M059J (cell line): ENCODE measurements at places on chromosomes 1 and 21.

DNA sequence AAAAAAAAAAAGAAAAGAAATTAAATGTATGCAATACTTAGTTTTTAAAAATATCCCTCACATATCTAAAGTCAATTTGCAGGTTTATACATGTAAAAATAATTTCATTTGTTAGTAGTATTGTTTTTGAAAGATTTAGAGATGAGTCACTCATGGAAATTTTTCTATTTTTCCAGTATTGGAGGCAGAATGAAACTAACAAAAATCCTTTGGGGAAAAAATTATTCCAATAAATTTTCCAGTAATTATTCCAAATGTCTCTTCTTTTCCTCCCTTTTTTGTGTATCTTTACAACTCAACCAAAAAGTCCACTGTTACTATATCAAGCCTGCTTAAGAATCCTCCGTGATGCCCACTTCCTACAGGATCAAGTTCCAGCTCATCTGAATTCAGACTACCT lies 29.9 kb downstream of the MPZL1 start:
- DNase-seq, result no peak

DNA sequence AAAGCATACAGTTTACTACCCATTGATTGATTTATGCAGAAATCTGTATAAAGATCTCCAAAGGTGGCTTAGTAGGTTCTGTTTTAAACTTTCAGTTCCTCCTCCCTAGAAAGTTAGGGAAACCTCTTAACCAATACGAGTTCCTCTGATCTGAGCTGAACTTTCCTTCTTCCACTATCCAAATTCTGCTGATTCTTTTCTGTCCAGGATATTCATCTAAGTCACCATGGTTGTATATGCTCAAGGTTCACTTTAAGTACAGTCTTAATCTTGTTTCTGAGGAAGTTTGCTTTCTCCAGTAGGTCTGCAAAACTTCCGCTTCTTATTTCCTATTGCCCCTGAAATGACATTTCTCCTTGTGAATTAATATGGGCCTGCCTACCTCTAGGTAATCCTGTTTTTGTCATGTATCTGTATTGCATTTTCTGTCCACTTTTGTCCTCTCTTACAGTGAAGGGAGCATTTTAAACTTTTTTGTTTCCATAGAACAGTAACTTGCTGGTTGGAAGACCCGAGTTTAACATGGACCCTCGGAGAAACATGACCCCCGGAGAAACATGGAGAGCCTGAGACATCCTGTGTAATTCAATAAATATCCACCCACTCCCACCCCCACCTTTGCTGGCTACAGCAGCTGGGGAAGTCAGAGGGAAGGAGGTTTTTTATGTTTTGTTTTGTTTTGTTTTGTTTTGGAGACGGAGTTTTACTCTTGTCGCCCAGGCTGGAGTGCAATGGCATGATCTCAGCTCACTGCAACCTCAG lies 16.7 kb upstream of the TUT4 start:
- no peak for DNase-seq

DNA sequence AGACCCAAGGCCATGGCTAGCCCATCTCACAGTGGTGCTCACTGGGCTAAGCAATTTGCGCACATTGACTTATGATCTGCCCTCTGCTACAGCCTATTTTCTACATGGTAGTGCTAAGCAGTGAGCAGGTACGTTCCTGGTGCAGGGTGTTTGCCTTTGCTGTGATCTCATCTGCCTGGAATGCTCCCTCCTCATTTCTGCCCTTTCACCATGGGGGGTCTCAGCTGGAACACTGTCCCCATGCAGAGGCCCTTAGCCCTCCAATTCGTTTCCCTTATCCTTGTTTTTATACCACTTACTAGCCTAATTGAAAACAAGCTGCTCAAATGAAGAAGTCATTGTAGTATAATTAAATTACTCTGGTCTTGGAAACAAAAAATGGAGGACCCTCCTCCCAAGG lies 2.0 kb upstream of the B3GALT5 start:
- DNase-seq, result no peak

DNA sequence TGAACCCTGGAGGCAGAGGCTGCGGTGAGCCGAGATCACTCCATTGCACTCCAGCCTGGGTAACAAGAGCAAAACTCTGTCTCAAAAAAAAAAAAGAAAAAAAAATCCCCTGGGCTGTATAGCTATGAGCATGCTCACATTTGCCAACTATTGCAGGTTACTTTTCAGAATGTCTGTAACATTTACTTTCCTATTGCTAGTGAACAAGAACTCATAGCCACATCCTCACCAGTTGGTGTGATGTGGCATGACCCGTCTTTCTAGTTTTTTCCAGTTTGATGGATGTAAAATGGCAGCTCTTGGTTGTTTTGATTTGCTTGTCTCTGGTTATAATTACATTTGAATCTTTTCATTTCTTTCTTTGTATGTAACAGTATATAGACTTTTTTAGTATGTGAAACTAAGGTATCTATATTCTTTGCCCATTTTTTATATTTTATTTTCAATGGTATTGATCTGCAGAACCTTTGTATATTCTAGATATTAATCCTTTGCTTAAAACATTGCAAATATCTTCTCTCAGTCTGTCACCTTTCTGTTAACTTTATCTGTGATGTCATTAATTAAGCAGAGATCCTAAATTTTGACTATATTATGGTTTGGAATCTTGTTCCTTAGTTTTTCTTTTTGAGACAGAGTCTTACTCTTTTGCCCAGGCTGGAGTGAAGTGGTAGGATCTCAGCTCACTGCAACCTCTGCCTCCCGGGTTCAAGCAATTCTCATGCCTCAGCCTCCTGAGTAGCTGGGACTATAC lies 11.6 kb downstream of the MED18 start:
- DNase-seq, result no peak

GRCh38 chr1:20125100-20125499 lies 5.8 kb upstream of the PLA2G2D start:
- peak; percentile 41 for DNase-seq

GRCh38 chr21:42308914-42309752 lies 6.1 kb downstream of the TFF3 start:
- no peak for DNase-seq

DNA sequence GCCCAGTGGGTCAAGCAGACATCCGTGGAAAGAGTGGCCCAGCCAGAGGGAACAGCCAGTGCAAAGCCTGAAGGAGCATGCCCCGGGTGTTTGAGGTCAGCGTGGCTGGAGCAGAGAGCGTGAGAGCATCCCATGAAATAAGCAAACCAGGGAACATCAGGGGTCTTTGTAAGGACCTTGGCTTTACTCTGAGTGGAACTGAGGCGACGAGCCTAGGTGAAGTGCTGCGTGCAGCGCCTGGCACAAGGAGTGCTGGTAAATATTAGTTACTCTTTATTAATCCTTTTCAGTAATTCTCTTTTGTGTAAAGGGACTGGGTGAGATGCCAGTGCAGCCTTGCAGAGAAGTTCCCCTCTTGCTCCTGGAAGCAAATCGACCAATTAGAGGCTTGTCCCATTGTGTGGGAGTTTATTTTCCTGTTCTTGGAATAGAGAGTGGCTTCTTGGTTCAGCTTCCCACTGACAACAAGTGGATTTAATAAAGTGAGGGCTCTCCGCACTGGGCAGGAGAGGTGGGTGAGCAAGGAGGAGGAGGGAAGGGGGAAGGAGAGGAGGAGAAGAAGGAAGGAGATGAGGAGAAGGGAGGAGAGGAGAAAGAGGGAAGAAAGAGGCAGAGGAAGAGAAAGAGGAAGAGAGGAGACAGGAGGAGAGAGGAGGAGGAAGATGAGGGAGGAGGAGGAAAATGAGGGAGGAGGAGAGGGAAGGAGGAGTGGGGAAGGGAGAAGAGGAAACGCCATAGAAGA lies 37.6 kb upstream of the DISP3 start:
- DNase-seq, result no peak

DNA sequence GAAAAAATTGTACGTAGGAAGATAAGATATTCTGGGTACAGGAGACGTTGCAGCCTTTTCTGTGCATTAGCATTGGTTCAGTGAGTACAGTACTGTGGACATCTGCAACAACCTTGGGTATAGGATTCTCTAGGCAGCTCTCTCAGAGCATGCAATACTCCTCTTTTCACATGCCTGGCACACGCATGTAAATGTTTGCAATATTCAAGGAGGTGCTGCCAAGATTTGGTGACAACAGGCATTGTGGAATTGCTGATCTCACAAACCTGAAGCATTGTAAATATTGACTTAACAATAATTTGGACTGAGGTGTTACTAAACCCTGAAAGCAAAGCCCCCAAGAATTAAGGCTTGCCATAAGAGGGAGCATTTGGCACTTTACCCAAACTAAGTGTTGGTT lies 126.8 kb downstream of the GRIK1 start:
- no peak for DNase-seq
